Stimulated activated CD8-positive, alpha-beta memory T cell treated with anti-CD3 and anti-CD28 coated beads, Interleukin-7, amount 100 ng/mL, for 24 hours (primary cell): ENCODE measurements at places on chromosomes 4 and X.

DNA sequence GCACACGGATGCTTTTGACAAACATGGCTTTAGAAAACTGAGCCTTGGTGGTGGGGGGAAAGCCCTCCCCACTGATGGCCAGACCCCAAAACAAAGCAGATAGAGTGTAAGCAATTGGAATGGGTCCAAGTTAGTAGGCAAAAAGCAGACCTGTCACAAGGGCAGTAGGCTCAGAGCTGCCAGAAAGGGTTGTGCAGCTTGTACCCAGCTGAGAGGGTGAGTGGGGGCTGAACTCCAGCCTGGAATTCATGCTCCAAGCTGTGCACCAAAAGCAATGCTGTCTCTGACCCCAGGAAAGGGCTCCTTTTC is 101.1 kb upstream of the TEX13D start:
- no peak for DNase-seq

DNA sequence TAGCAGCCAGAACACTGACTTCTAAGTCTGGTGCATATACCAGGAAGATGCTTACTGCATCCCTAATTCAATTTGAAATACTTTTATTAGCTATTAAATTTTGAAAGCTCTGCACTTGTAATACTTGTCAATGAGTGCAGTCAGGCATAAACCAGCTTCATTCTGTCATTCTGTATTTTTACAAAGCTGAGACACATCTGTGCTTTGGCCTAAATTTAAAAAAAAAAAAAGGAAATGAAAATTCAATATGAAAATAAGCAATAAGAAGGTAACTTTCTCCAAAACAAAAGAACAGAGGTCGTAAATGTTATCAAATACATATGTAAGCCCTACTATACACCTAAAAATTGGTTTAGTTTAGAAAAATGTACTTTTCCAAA is 7.0 kb downstream of the SMIM14 start:
- DNase-seq: no peak

- DNase-seq: peak; percentile 12
Observed at GRCh38 chrX:136577552-136577951, 45.5 kb downstream of the VGLL1 start.

GRCh38 chrX:45743906-45744625 is 543.4 kb upstream of the DIPK2B start:
- DNase-seq: no peak

GRCh38 chrX:154717824-154718223 is 33.1 kb downstream of the GAB3 start:
- DNase-seq: no peak

GRCh38 chrX:7269991-7270390 is 122.0 kb upstream of the PUDP start:
- DNase-seq: no peak

- no peak for DNase-seq
Observed at GRCh38 chr4:55993994-55994663, 45.4 kb downstream of the CEP135 start.

DNA sequence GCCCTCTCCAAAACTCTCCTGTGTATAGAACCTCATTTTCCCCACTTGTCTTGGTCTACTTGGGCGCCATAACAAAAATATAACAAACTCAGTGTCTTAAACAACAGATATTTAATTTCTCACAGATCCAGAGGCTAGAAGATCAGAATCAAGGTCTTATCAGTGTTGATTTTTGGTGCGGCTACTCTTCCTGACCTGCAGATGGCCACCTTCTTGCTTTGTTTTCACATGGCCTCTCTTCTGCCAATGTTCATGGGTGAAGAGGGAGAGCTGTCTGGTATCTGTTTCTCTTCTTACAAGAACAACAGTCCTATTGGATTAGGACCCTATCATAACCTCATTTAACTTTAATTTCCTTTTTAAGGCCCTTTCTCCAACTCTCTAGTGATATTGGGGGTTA is 177.3 kb downstream of the PABPC4L start:
- no peak for DNase-seq

DNA sequence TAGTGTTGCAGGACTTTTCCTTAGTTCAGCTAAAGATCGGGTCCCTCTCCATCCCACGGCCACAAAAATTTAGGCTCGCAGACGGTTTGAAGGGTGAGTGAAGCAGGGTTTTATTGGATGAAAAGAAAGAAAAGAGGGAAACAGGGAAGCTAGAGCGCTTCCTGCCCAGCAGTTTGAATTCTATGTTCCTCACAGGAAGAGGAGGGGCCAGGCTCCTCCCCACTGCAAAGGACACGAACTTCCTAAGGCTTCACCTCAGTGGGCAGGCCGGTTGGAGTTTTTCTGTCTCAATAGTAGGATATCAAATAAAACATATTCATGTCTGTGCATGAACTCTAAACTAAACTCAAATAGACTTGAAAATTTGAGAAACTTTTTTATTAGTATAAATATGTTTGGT is 27.4 kb downstream of the DAPP1 start:
- no peak for DNase-seq

DNA sequence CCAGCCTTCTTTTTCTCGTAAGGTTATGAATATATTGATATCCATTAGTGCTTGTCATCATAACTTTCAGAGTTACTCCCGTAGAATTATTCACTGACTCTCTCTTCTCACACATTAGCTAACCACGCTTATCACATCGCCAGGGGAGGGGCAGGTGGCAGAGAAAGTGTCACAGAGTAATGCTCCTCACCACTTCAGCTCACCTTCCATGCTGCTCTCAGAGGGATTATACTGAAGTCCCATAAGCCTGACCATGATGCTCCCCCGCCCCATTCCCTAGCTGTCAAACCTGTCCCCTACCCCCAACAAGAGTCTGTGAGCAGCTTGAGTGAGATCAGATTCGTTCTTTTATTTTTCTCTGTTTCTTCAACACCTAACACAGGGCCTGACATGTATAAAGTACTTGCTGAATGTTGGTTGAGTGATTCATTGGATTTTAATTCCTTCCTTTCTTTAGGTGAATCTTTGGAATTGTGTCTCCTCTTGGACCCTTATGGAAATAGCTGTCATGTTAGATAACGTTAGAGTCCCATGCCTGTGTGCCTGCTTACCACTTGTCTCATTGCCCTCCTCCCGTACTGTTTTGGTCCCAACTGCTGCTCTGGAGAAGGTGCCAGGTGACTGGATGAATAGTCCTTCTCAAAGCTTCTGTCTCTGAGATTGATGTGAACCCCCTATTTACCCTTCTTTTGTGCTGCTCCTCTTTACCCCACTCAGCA is 55.1 kb downstream of the RS1 start:
- no peak for DNase-seq

DNA sequence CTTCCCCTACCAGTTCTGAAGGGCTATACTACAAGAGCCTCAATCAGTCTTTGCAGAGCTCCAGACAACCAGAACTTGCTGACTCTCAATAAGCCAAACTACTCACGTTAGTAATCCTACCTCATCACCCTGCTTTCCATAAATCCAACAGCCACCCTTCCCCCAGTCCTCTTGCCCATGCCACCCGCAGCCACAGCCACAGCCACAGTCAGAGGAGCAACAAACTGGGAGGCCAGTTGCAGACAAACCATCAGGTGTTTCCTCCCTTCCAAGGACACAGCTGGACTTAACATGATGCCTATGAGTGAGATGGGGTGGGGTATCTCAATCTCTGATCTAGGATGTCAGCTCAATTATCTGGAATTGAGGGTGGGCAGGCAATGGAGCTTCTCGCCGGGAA is 1.0 kb downstream of the GABRA3 start:
- DNase-seq: no peak

- DNase-seq: no peak
Observed at GRCh38 chr4:104749062-104749461, 254.4 kb upstream of the CXXC4 start.

DNA sequence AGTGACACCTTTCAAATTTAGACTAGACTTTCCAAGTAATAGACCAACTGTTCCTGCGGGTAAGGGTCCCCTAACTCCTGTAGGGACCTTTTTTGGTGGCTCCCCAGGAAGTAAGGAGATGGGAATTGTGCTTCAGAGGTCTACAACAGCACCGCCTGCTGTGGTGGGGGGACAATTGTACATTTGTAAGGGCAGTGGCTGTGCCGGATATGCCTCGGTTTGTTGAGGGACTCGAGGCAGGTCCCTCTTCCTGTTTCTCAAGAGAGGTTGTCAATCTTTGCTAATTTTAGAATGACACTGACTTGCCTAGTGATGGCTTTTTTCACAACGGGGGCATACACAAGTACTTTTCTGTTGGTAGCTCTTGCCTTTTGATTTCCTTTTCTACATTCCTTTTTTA is 15.5 kb upstream of the HSD17B11 start:
- no peak for DNase-seq

DNA sequence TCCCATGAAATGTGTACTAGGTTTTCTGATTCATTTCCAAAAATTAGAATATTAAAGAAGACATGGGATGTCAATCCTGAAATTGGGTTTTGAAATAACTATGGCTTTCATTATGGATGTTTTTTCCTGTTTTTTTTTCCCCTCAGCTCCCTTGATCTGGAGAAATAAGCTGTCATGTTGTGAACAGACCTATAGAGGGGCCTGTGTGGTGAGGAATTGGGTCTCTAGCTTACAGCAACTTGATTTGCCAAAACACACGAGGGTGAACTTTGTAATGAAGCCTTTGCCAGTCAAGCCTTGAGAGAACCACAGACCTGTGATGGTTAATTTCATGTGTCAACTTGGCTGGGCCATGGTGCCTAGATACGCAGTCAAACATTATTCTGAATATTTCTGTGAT is 2413.6 kb downstream of the PCDH7 start:
- DNase-seq: no peak

DNA sequence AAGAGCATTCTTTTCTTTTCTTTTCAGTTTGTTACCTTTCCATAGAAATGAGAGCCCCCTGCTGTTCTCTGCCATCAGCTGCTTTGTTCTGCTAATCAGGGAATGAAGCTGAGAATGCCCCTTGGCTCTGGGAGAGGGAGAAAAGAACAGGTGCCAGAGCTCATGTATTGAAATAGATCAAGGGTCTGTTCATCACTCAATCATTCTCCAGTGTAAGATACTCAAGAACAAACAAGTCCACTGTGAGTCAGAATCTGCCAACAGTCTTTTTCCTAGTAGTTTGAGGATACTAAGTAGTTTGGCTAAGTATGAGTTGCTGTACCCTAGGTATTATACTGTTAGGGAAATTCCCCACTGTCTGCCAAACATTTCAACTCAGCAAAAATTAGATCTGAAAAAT is 144.3 kb downstream of the RTL3 start:
- no peak for DNase-seq

DNA sequence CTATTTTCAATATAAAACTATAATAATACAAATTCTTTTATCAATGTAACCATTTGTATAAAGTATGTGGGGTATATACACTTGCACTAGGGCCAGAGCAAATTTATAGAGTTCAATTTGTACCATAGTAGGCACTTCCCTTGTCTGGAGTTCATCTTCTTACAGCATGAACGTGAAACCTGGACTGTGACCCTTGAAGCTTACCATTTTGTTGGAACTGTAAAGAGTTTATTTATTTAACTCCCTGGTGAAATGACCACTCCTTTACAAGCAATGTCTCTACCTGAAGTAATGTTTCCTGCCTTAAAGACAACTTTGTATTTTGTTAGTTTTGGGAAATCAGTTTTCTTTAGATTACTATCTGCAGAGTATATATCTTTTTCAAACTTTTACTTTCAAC is 188.2 kb downstream of the ARAP2 start:
- DNase-seq: no peak

GRCh38 chrX:9770319-9770718 is 4.7 kb upstream of the GPR143 start:
- no peak for DNase-seq

DNA sequence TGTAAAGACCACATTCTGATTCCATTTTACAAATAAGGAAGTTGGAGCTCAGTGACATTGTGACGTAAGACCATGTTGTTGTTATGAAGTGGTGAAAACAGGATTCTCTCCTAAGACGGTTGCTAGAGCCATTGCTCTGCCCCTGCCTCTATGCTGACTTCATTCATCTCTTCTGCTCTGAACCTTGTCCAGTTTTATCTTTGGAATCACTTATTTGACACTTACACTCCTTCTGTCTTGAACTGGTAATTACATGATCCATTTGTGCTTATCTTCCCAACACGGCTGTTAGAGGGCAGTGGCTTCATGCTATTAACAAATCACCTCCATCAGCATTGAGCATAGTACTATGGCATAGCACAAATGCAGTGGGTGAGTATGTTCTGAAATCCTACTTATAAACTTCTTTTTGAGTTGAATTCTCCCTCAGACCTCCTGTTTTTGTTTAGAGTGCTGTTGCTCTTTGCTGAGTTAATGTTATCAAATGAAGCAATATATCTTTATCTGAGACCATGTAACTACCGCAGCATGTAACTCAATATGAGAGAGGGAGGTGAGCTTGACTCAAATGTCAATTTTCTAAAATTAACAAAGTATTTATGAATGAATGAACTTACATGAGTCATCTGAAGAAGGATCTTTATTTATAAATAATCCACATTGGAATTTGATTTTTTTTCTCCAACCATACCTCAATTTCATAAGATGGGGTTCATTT is 177.8 kb downstream of the RASL11B start:
- DNase-seq: no peak

GRCh38 chr4:167854881-167855280 is 237.5 kb upstream of the ANXA10 start:
- no peak for DNase-seq

DNA sequence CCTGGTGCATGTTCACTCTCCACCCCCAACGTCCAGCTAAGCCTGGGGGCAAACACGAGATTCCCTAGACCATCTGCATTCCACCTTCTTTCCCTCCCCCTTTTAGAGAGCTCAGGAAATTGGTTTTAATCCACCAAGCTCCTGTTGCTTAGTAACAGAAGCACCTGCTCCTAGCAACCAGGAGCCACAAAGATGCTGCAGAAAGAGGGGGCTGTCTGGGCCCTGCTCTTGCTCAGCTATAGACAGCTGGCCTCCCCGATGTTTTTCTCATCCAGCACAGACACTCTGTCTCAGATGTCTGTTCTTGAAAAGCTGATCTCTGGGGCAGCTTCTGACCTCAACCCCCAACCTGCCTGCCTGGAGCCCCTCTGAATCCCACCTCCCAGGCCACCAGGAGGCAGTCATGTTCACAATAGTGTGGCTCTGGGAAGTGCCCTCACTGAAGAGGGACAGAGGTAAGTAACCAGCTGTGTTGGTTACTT is 71.5 kb downstream of the SLC16A2 start:
- DNase-seq: peak; percentile 2

DNA sequence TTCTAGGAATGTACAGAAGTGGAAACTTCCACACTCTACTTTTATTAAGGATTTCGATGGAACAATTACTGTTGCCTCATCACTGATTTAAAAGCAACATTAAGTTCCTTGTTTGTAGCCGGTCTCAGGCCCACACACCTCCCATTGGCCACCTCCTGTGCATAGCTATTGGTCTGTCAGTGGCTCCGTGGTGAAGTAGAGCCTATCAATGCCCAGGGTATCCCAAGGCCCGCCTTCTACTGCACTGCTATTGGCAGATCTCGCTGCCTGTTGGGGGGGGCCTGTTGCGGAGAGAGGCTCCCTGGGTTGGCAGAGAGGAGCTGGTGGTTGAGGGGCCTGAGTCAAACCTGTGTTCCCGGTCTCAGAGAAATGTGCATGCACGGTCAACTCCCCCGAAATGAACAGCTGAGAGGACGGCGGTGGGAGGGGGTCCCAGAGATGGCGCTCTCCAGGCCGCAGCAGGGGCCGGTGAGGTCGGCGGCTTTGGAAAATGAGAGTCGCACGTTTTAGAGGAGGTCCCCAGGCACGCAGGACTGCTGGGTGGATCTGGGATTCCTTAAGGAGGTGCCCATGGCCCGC is 4.9 kb upstream of the ARAF start:
- DNase-seq: peak; percentile 64

GRCh38 chr4:16969696-16970135 is 71.3 kb upstream of the LDB2 start:
- no peak for DNase-seq
